Activated CD4-positive, alpha-beta T cell treated with anti-CD3 and anti-CD28 coated beads, Interleukin-2, Interleukin-6, amounts not matched to agents 100 ng/mL and 50 ng/mL, durations not matched to agents 16 hours and 8 hours (primary cell): ENCODE measurements at places on chromosomes 11 and 22.

GRCh38 chr11:44993971-44994704 is 43.5 kb upstream of the TP53I11 start:
- DNase-seq: no peak

GRCh38 chr11:96643173-96643572 is 253.4 kb downstream of the JRKL start:
- DNase-seq: no peak

- DNase-seq: no peak
Observed at GRCh38 chr11:67002297-67002913, 20.5 kb upstream of the SYT12 start.

DNA sequence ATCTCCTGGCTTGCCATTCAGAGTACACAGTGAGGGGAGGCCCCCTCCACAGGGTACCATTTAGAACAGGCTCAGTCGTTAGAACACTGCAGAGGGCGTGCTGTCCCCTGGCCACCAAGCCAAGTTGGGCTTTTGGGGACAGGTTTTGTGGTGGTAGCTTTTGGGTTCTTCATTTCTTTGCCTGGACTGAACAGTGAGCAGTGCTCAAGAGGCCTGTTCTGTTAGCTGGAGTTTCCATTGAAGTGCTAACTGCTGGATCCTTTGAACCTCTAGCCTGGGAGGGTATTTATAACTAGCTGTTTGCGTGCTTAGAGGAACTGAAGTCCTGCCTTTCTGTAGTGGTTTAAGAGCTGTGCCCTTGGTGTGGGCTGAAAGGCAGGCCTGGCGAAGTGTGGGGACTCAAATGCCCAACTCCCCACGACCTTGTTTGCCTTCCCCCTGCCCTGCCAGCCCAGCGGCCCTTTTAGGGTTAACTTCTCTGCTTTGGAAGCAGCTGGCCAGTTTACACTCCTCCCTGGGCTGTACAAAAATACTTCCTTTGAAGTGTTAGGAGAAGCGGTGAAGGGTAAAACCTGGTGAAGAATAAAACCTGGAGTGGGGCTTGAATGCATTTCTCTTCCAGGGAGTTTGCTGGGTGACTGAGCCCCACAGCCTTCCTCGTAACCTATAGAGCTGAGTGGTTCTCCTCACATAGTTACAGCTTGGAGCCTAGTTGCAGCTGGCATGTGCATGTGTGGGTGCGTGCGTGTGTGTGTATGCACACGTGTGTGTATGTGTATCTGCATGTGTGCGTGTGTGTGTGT is 34.6 kb downstream of the ZNRF3 start:
- no peak for DNase-seq

DNA sequence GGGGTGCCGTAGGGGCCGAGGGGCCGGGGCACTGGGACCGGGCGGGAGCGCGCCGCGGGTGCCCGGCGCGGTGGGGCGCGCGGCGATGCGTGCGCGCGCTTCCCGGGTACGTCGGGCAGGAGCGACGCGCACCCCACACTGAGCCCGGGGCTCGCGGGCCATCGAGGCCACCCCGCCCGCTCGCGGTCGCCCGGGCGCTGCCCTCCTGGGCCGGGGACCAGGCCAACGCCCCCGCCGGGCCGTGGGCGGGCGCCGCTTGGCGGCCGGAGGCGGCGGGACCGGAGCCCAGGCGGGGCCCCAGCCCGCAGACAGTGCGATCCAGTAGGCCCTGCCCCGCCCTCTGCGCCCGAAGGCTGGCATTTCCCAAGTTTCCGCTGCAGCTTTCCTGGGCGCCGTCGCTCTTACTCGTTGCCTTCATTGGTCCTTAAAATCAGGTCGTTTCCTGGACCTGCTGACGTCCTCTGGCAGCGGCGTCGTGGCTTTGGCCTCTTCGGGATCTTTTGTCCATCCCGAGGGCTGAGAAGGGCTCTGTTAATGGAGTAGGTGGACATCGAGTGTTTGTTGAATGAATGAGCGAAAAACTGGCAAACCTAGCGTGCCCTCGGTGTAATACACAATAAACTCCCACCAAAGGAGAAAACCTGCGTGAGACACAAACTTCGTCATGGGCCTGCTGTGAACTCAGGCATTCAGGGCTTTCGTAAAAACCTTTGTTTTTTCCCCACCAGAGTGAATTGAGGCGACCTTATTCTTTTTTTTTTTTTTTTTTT is 638 bp downstream of the PARVA start:
- DNase-seq: no peak

DNA sequence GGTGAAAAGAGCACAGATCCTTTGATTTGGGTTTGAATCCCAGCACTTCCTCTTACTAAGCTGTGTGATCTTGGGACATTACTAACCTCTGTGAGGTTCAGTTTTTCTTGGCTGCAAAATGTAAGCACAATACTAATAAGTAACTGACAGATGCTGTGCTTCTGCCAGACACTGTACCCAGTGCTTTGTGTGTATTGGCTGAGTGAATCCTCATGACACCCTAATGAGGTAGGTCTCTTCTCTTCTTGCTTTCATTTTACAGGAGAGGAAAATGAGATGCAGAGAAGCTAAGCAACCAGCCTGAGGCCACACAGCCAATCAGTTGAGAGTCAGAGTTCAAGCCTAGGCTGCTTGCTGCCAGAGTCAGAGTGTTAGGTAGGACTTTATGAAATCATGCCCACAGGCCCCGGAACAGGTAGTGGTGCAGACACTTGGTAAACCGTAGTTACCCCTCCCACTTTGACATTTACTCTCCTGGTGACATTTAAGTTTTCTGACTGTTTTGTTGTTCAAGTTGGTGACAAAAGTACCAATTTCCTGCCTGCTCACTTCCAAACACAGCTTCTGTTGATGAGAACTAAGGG is 21.2 kb downstream of the PTPRJ start:
- DNase-seq: peak; percentile 93
